Stimulated activated CD4-positive, alpha-beta T cell treated with anti-CD3 and anti-CD28 coated beads, TNF-alpha, amount 100 ng/mL, for 1 hour (primary cell): ENCODE measurements at places on chromosomes 6 and 20.

GRCh38 chr20:43981540-43981939 lies 66.9 kb downstream of the TOX2 start:
- no peak for DNase-seq

GRCh38 chr6:1864496-1864895 lies 254.8 kb downstream of the FOXC1 start:
- no peak for DNase-seq

DNA sequence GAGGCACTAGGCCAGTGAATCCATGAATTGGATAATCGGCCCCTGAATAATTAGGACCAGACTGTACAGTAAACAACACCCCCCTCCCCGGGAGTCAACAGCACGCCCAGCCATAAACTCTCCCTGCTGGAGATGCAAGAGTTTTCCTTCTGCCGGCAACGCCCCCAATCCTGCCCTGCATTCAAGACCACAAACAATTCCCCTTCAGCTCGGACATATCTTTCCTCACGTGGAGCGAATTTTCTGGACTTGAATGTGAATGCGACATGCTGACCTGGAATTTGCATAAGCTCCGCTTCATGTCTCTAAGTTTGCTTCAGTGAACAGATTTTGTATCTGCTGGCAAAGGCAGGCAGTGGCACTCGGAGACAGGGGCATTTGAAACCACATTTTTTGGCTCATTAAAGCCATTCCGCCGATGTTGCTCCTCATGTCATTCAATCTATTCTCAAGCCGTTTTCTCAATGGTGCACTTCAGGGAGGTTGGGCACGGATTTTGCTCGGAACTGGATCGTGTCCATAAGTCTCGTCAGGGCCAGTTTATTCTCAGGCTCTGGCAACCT lies 38.0 kb upstream of the GMPR start:
- DNase-seq = no peak

- no peak for DNase-seq
These were observed 8.7 kb downstream of the HLA-DPA1 start for GRCh38 chr6:33064723-33065122.
